ENCODE measurements at places on chromosomes 7 and 10. TPM values are rescaled to one million over a fixed set of nuclear protein-coding genes. Genes with fewer than 3 reads are reported as not detected.

The PLXDC2 gene
- polyA plus RNA-seq: not detected

The FGFBP3 gene
- polyA plus RNA-seq: 2.5 TPM

GRCh38 chr10:112429654-112430230 is 17.0 kb downstream of the ZDHHC6 start:
- H3K27ac ChIP-seq: no peak overlapping the region
- no peaks in the 10 kb centered on the region for H3K27me3 ChIP-seq
- DNase-seq: no peak
- peaks cover 88% of the 10 kb centered on the region for H3K36me3 ChIP-seq

DNA sequence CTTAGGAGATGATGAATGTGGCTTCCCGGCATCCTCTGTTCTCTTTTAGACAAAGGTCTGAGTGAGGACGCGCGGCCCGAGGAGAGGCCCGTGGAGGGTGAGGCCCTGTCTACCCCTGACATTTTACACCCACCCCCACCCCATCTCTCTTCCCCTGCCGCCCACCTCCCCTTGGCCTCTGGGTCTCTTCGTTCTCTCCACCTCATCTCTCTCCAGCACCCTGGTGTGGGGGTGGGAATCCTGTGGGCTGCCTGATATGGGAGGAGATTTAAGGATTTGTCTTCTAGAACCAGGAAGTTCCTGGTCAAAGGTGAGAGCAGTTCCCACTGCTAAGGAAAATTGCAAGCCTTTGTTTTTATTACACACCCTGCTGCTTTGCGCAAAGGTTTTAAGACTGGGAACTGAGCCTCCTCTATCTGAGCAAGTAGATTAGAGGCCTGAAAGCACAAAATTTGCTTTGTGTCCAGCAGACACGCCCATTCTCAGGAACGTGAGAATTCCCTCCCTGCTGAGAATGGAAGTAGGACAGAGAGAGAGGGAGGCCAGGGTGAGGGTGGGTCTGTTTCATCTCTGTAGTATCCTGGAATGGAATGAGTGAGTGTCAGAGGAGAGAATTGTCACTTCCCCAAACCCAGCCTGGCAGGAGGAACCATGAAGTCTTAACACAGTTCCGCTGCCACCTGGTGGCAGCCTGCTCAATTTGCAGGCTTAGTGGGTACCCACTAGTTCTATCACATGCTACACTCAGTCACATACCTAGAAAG is 91.2 kb downstream of the GTF2IRD1 start:
- no peaks in the 10 kb centered on the region for H3K4me1 ChIP-seq
- no peak for DNase-seq
- no peaks in the 10 kb centered on the region for H3K27me3 ChIP-seq
- H3K4me3 ChIP-seq: no peak overlapping the region
- H3K27ac ChIP-seq: no peak overlapping the region
- no peaks in the 10 kb centered on the region for H3K36me3 ChIP-seq

DNA sequence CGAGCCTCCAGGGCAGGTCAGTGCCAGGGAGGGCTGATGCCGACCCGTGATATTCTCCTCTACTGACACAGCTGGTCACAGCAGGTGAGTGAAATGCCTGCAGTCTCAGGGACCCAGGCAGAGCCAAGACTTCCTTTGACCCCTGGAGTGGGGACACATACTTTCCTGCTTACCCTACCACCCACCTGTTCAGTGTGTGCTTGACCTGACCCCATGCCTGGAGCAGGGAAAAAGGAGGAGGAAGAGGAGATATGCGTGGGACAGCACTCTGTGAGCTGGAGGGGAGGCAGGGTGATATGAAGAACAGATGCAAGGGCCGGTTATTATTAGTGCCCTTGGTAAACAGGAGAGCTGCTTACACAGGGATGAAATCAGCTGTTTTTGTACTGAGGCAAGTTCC is 40.8 kb upstream of the WIPF3 start:
- no peak overlapping the region for H3K27ac ChIP-seq
- no peaks in the 10 kb centered on the region for H3K27me3 ChIP-seq
- no peak overlapping the region for H3K4me3 ChIP-seq
- no peaks in the 10 kb centered on the region for H3K4me1 ChIP-seq
- no peaks in the 10 kb centered on the region for H3K36me3 ChIP-seq

The UNCX gene
- polyA plus RNA-seq: not detected

- H3K27me3 ChIP-seq: no peaks in the 10 kb centered on the region
- no peaks in the 10 kb centered on the region for H3K36me3 ChIP-seq
- DNase-seq: no peak
- H3K4me3 ChIP-seq: no peak overlapping the region
- no peak overlapping the region for H3K27ac ChIP-seq
- H3K4me1 ChIP-seq: no peaks in the 10 kb centered on the region
Measured at GRCh38 chr7:22420008-22420407, 63.1 kb upstream of the RAPGEF5 start.

The FOXP2 gene
- not detected for polyA plus RNA-seq

DNA sequence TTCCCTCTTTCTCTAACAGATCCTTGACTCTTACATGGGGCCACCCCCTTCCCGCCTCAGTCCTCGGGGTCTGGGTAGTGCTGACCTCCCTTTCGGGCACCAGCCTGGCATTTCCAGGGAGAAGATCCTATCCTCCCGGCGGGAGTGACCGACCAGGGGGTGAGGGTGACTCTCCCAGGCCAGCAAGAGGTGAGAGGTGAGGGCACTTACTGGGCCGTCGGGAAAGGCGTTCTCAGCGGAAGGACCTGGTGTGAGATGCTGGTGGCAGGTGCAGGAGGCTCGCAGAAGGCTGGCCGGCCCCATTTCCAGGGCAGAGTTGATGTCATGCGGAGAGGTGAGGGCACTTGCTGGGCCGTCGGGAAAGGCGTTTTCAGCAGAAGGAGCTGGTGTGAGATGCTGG is 4.2 kb upstream of the FOXL3 start:
- DNase-seq: no peak
- H3K27me3 ChIP-seq: no peaks in the 10 kb centered on the region
- no peak overlapping the region for H3K27ac ChIP-seq
- no peak overlapping the region for H3K4me3 ChIP-seq

DNA sequence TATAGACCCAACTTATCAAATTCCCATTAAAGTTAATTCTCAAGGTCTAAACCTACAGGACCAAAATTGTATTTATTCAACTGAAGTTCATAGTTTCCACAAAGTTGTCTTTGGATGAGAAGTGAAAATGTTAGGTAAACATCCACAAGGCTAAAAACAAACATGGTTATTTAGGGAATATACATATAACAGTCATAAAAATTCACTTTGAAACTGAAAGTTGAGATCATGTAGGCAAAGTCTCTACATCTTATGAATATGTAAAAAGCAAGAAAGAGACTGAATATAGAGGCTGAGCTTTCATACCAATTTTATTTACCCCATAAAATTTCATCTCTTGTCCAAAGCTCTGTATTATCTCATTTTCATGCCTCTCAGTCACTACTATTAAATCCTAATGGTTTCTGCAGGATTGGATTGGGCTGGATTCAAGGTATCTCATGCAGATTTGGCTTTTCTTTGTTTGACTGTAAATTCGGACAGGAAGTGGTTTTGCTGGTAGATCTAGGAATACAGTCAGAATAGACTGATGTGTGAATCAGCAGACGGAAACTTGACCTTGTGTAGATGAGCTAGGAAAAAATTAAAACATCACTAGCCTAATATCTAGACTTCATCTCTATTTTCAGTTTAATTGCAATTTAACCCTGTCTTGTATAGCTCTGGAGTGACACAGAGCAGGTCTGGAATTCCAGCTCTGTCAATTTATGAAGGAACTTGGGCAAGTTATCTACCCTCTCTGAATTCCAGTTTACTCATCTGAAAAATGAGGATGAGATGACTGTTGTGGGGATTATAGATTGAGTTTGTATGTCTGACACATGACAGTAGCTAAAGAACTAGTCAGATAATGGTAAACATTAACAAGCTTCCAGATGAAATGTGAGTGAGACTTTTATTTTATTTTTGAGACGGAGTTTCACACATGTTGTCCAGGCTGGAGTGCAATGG is 27.3 kb upstream of the SKAP2 start:
- no peaks in the 10 kb centered on the region for H3K27me3 ChIP-seq
- DNase-seq: no peak
- H3K27ac ChIP-seq: no peak overlapping the region
- H3K4me1 ChIP-seq: no peaks in the 10 kb centered on the region
- H3K36me3 ChIP-seq: no peaks in the 10 kb centered on the region
- H3K4me3 ChIP-seq: no peak overlapping the region

GRCh38 chr7:36054637-36055036 is 98.4 kb upstream of the EEPD1 start:
- no peak for DNase-seq
- no peak overlapping the region for H3K27ac ChIP-seq

DNA sequence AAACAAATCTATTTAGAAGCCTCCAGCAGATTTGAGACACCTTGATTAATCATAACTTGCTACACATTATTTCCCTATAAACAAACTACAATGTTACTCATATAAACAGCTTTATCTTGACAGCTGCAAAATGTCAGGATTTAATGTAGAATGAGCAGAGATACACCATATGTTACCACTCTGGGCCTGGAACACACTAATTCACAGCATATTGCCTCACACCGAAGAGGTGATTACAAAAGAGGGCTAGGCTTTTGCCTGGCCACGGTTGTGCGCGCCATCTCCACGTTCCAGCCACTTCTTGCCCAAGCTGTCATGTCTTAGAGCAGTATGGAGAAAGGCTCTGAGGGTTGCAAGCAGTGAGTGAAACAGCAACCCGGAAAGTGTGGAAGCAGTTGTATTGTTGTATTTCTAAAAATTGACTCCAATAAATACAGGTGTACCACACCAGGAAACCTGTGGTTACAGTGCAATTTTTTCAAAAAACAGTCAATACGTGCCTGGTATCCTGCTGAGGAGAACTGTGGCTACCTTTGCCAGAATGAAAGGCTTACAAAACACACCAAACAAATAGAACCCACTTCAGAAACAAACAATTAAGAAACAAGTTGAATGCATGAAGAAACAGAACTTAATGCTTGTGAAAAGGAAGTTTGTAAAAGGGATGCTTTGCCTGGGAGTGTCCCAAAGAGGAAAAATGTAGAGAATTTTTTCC is 498.1 kb downstream of the PLXNA4 start:
- H3K36me3 ChIP-seq: no peaks in the 10 kb centered on the region
- H3K4me3 ChIP-seq: no peak overlapping the region
- H3K4me1 ChIP-seq: no peaks in the 10 kb centered on the region
- no peaks in the 10 kb centered on the region for H3K27me3 ChIP-seq
- DNase-seq: no peak

GRCh38 chr7:132125096-132125495 is 451.2 kb downstream of the PLXNA4 start:
- no peaks in the 10 kb centered on the region for H3K27me3 ChIP-seq
- H3K4me1 ChIP-seq: no peaks in the 10 kb centered on the region
- DNase-seq: no peak
- H3K36me3 ChIP-seq: no peaks in the 10 kb centered on the region
- H3K4me3 ChIP-seq: no peak overlapping the region
- no peak overlapping the region for H3K27ac ChIP-seq

DNA sequence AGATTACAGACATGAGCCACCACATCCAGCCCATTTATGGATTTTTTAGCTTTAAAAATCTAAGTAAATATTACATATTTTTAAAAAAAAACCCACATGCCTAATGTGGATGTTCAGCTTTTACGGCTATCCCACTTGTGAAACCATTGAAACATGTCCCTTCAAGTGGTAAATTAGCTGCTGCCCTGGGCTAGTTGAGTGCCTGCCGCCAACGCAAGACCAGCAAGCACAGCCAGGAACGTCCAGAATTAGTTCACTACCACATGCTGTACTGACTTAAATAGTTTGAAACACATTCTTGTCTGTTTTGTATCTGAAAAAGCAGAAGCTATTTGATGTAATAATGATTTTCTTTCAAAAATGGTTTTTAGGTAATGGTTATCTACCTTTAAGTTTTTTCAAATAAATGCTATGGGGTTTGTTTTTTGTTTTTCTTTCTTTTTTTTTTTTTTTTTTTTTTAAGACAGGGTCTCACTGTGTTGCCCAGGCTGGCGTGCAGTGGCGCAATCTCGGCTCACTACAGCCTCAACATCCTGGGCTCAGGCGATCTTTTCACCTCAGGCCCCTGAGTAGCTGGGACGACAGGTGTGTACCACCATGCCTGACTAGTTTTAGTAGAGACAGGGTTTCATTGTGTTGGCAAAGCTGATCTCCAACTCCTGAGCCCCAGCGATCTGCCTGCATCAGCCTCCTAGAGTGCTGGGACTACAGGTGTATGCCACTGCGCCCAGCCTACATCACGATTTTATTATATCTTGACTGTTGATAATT is 57.0 kb downstream of the KLRG2 start:
- H3K27me3 ChIP-seq: no peaks in the 10 kb centered on the region
- H3K27ac ChIP-seq: no peak overlapping the region

DNA sequence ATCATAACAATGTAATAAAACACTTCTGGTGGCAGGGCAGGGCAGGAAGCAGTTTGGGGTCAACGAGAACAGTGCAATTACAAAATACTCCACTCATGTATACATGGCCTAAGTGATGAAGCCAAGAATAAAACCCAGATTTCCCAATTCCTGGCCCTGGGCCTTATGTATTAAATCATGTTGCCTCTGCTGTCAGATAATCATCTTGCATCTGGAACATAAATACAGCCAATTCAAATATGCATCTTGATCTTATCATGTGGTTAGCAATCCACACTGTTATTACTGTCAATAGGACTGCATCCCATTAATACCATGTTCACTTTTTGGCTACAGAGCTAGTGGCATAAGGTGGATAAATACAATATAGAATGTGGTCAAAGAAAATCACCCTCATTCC is 186.5 kb upstream of the SLC25A13 start:
- no peak overlapping the region for H3K4me3 ChIP-seq
- H3K27me3 ChIP-seq: no peaks in the 10 kb centered on the region
- no peaks in the 10 kb centered on the region for H3K36me3 ChIP-seq
- H3K27ac ChIP-seq: no peak overlapping the region

GRCh38 chr7:76509931-76510877 is at the start of gene UPK3B:
Gene UPK3B, plus strand, starts transcription at chr7:76510552. Its CDS starts 101 bp downstream, at chr7:76510653.
- DNase-seq: no peak
- no peaks in the 10 kb centered on the region for H3K36me3 ChIP-seq
- H3K27me3 ChIP-seq: no peaks in the 10 kb centered on the region
- H3K27ac ChIP-seq: no peak within 1 kb of the TSS
- H3K4me1 ChIP-seq: no peaks in the 10 kb centered on the region

The FRA10AC1 gene
- polyA plus RNA-seq: 4.4 TPM

- no peaks in the 10 kb centered on the region for H3K27me3 ChIP-seq
- no peak overlapping the region for H3K27ac ChIP-seq
- no peak for DNase-seq
- H3K4me1 ChIP-seq: no peaks in the 10 kb centered on the region
- no peak overlapping the region for H3K4me3 ChIP-seq
Measured at GRCh38 chr10:43970018-43970698, 321.5 kb upstream of the ZNF32 start.

The NUP42 gene
- polyA plus RNA-seq: 21.3 TPM

GRCh38 chr10:33271969-33272583 is 62.4 kb downstream of the NRP1 start:
- no peaks in the 10 kb centered on the region for H3K4me1 ChIP-seq
- H3K27me3 ChIP-seq: no peaks in the 10 kb centered on the region
- no peak overlapping the region for H3K4me3 ChIP-seq
- H3K36me3 ChIP-seq: no peaks in the 10 kb centered on the region

The LRRN3 gene
- 169 TPM for polyA plus RNA-seq
